ENCODE measurements at places on chromosomes 5 and 9. TPM values are rescaled to one million over a fixed set of nuclear protein-coding genes. Genes with fewer than 3 reads are reported as not detected.

- no peaks in the 10 kb centered on the region for H3K4me1 ChIP-seq
- H3K36me3 ChIP-seq: peaks cover 16% of the 10 kb centered on the region
- H3K27ac ChIP-seq: no peak overlapping the region
- no peaks in the 10 kb centered on the region for H3K27me3 ChIP-seq
- no peak overlapping the region for H3K4me3 ChIP-seq
These were observed 7.7 kb downstream of the CCNI2 start for GRCh38 chr5:132754947-132755346.

DNA sequence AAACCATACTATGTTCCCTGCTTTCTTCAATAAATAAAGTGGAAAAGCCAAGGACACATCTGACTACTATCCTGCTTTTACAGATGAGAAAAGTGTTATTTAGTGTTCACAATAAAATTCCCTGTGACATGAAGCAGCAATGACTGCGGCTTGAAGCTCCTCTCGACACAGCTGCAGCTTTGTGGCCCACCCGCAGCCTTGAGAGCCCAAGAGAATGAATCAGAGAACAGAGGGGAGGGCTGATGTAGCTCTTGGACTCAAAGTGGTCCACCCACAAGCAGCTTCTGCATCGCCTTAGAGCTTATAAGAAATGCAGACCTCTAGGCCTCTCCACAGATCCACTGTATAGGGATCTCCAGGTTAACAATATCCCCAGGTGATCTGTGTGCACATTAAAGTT is 181.3 kb upstream of the GNA14 start:
- no peaks in the 10 kb centered on the region for H3K27me3 ChIP-seq
- no peaks in the 10 kb centered on the region for H3K36me3 ChIP-seq
- H3K27ac ChIP-seq: no peak overlapping the region
- peaks cover 14% of the 10 kb centered on the region for H3K4me1 ChIP-seq
- H3K4me3 ChIP-seq: no peak overlapping the region

Gene DBH
- 12.0 TPM for total RNA-seq

- H3K27me3 ChIP-seq: no peaks in the 10 kb centered on the region
- no peaks in the 10 kb centered on the region for H3K4me1 ChIP-seq
- H3K27ac ChIP-seq: no peak overlapping the region
- no peaks in the 10 kb centered on the region for H3K36me3 ChIP-seq
These were observed 65.8 kb downstream of the ZNF354C start for GRCh38 chr5:179125789-179126505.

Gene CCNJL
- 5.6 TPM for total RNA-seq

DNA sequence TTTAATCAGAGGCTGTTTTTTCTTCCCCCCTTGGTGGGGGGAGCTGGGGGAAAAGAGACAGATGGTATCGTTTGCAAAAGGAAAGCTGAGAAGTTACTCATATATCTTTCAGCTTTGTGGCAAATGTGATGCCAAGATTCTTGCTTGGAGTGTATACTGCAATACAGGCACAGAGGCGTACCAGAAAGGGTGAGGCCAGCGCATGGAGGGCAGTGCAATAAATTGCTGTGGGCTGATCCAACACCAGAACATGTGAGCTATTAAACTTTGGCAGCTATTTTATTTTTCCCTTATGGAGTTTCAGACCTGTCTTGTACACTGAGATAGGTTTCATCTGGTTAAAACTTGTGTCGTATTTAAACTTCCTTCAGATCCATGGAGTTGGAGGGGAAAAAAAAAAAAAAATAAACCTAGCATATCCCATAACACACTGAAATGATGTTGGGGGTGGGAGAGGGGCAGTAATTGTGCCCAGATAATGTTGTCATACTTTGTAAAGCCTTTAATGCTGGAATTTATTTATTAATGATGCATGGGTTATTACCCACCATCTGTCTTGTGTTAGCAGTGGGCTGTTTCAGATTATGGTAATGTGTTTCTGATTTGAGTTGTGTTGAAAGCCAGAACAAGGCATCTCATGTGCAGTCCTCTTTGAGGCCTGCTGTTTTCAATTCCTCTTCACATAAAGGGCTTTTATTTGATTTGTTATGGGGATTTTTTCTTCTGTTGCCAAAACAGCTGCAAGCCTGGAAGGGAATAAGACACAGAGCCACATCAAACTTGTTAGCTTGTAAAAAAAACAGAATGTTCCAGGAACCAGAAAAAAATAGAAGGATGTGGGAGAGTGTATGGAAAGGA is 891.3 kb downstream of the TLE1 start:
- no peaks in the 10 kb centered on the region for H3K27me3 ChIP-seq
- no peak overlapping the region for H3K4me3 ChIP-seq
- H3K4me1 ChIP-seq: peaks cover 31% of the 10 kb centered on the region
- peak overlapping the region; percentile 75 for H3K27ac ChIP-seq
- H3K36me3 ChIP-seq: no peaks in the 10 kb centered on the region

Gene SLC6A3
- total RNA-seq: 0.49 TPM

DNA sequence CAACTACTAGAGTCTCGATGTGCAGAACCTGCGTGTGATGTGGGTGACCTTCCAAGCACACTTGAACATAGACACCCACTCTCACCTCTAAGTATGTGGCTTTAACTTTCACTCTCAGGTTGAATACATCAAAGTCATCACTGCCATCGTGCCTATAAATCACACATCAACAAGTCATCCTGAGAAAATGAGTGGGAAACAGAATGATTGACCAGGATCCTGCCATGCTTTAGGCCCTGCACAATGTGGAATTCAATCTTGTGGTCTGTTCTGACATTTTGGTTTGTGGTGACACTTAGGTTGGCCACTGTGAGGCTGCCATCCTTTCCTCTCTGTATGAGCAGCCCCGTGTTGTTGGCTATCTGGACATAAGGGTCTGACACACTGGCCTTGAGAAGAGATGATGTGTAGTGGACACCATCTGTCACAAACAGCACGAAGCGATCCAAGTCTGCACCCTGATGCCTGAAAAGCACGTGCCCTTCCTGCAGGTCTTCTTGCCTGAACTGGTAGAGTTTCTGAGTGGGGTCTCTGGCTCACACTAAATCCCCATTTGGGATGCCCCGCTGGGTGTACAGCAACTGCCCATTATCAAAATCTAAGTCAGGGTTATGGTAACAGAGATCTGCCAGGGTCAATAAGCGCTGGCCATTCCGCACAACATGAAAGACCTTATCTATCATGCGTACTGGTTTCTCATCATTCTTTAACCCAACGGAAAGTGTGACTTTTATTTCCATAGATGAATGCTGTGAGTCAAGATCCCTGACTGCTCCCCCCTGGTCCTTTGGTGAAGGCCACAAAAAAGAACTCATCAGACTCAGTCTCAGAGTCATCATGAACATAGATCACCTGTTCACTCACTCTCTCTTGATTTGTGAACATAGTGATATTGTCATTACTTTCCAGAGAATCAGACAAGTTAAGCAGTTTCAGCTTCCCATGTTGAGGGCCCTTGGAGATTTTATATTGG is 116.6 kb downstream of the ESM1 start:
- H3K27me3 ChIP-seq: no peaks in the 10 kb centered on the region
- H3K36me3 ChIP-seq: no peaks in the 10 kb centered on the region
- no peak overlapping the region for H3K27ac ChIP-seq
- H3K4me3 ChIP-seq: no peak overlapping the region
- H3K4me1 ChIP-seq: no peaks in the 10 kb centered on the region
- no peak for DNase-seq

GRCh38 chr5:73615085-73615484 is 10.9 kb upstream of the ARHGEF28 start:
- DNase-seq: no peak
- H3K4me1 ChIP-seq: no peaks in the 10 kb centered on the region
- no peaks in the 10 kb centered on the region for H3K36me3 ChIP-seq

- no peaks in the 10 kb centered on the region for H3K36me3 ChIP-seq
- no peaks in the 10 kb centered on the region for H3K4me1 ChIP-seq
- no peaks in the 10 kb centered on the region for H3K27me3 ChIP-seq
- peak within 1 kb of the TSS; percentile 16 for H3K4me3 ChIP-seq
- DNase-seq: no peak
- H3K27ac ChIP-seq: no peak within 1 kb of the TSS
These were observed at the start of gene TERT for GRCh38 chr5:1294835-1295649. Gene TERT, minus strand, starts transcription at chr5:1295068. Its CDS starts 79 bp downstream, at chr5:1294989.

Gene FAM151B
- 0.98 TPM for total RNA-seq

DNA sequence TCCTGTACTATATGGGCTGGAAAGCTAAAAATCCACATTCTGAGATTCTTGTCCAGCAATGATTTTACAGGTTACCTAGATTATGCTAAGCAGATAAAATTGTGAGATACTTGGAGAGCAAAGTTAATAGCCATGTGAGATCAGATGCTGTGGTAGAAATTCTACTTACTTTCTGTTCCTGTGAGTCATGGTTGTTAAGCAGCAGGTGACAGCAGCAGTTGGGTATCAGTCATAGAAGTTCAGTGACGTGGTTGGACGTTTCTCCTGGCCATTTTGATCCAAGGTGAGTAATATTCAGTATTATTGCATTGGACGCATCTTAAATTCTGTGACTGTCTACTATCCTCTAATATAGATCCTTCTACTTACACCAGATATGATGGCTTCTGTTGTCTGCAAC is 524.5 kb downstream of the TMEM38B start:
- H3K4me3 ChIP-seq: no peak overlapping the region
- H3K27ac ChIP-seq: no peak overlapping the region
- H3K36me3 ChIP-seq: no peaks in the 10 kb centered on the region
- no peak for DNase-seq

DNA sequence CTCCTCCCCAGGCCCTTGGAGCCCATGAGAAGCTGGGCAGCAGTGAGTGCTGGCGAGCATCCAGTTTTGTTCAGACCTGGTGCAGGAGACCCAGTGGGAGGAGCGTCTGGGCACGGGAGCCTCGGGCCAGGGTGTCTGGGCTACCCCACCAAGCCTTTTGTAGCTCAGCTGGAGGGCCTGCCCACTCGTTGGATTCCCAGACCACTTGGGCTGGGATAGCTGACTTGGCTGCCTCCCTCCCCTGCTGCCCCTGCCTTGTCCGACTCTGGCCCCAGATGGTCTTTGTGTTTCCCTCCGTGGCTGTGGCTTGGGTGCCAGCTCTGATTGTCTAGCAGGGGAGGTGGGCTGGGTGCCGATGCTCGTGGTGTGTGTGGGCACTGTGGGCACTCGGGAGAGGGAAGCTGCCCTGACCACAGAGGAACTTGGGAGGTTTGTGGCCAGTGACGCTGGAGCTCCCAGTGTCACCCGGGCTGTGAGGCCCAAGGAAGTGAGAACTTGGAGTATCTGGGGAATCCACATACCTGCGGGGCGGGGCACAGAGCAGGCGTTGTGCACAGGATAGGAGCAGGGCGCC is 47.3 kb downstream of the WNK2 start:
- no peak for DNase-seq
- no peak overlapping the region for H3K27ac ChIP-seq
- no peaks in the 10 kb centered on the region for H3K27me3 ChIP-seq
- H3K36me3 ChIP-seq: no peaks in the 10 kb centered on the region

Gene DYNC2I2
- 46.9 TPM for total RNA-seq

Gene CCL21
- 174 TPM for total RNA-seq

DNA sequence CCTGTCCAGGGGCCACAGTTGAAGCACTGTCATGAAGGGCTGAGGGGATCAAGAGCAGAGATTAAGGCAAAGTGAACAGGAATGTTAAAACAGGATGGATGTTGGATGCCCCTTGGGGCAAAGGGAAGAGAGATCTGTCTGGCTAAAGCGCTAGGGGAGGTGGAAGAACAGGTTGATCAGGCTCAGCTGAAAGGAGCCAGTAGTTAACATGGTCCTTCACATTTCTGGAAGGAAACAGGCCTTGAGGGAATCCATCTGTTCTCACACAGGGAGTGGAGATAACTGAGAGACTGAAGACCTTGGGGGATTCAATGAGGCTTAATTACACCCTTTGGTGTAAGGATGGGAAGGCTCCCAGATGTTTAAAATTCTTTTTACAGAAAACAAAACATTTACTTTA is 5.8 kb downstream of the HAPLN1 start:
- no peak for DNase-seq
- H3K27ac ChIP-seq: no peak overlapping the region
- H3K36me3 ChIP-seq: no peaks in the 10 kb centered on the region
- no peak overlapping the region for H3K4me3 ChIP-seq
- no peaks in the 10 kb centered on the region for H3K27me3 ChIP-seq
- no peaks in the 10 kb centered on the region for H3K4me1 ChIP-seq

Gene TEK
- total RNA-seq: 12.5 TPM

Measured in vagina (tissue), 2 donors.